ENCODE measurements at places on chromosomes 4 and X. TPM values are rescaled to one million over a fixed set of nuclear protein-coding genes. Genes with fewer than 3 reads are reported as not detected.

DNA sequence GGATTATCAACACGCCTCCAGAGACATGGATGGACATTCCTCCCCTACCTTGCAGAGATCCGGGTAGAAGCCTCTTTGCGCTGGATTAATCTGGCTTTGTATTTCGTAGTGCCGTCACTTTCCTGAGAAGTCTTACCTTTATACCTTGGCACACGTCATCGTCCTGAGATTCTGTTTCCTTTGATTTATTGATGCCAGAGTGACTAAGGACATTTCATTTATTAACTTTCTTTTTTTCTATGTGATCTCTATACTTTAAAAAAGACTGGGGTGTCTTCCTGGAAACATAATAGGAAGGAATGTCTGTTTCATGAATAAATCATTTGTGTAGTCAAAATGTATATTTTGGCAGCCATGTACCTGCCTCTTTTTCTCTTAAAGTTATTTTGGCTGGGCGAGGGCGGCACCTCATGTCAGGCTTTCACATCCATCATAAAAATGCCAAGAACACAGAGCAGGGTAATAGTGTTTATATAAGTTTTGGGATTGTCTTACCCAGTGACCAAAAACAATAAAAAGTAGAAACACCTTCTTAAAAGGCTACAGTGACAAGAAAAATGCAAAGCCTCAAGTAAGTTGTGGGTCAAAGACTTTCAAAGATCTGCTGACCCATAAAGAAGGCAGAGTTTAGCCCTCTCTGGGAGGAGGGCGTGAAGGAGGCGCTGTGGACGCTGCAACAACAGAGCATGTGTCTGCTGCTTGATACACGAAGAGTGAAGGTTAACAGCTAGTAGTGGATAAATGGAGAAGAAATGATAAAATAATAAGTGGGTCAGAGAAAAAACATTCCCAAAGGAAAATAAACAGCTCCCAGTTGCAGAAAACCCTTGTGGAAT is 124.4 kb downstream of the SHROOM3 start:
- no peak for DNase-seq

DNA sequence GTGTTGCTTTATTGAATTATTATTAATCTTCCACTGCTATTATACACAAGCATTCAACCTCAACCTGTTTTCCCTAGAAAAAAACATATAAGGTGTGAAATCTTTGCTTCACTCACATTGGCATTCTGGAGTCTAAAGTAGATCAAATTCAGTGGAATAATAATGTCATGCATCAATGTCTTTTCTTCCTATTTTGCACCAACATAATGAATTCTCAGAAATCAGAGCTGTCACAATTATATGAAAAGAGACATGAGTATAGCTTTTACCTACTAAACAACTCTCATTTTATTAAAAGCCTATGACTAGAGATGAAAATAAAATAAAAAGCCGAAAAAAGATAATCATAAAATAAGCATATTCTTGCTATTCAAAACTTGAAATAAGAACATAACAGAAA is 96.3 kb upstream of the QRFPR start:
- DNase-seq: no peak

GRCh38 chr4:119906277-119906676 is 160.4 kb downstream of the MAD2L1 start:
- no peak for DNase-seq

CFAP299 gene
- 3.8 TPM for total RNA-seq

NAP1L3 gene
- 1.5 TPM for total RNA-seq

F9 gene
- not detected for total RNA-seq

- no peak for DNase-seq
Observed at GRCh38 chr4:168877511-168878491, 132.3 kb downstream of the CBR4 start.

- DNase-seq: no peak
Observed at GRCh38 chr4:152509595-152510225, 26.2 kb downstream of the FBXW7 start.

Data from A172 (cell line).